ENCODE measurements at places on chromosomes 7 and 10. TPM values are rescaled to one million over a fixed set of nuclear protein-coding genes. Genes with fewer than 3 reads are reported as not detected.

DNA sequence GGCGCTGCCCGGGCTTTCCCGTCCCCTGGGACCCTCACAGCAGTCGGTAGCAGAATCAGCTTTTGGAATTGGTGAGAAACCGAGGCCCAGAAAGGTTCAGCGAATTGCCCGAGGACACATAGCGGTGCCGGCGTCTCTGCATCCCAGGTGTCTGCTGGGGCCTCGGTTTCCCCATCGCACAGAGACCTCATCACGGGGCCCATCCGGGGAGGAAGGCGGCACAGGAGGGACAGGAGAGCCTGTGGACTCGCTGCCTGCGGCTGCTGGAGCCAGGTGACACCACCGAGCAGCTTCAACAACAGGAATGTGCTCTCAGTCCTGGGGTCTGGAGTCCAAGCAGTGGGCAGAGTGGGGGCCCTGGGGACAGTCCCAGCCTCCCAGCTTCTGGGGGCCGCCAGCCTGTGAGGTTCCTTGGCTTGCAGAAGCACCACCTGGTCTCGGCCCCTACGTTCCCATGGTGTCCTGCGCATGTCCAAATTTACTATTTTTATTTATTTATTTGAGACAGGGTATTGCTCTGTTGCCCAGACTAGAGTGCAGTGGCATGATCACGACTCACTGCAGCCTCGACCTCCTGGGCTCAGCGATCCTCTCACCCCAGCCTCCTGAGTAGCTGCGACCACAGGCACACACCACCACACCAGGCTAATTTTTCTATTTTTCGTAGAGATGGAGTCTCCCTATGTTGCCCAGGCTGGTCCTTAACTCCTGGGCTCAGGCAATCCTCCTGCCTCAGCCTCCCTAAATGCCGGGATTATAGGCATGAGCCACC is 539 bp upstream of the COX19 start:
- DNase-seq = no peak

- DNase-seq = no peak
Measured at GRCh38 chr10:55283031-55283430, 482.0 kb upstream of the PCDH15 start.

DNA sequence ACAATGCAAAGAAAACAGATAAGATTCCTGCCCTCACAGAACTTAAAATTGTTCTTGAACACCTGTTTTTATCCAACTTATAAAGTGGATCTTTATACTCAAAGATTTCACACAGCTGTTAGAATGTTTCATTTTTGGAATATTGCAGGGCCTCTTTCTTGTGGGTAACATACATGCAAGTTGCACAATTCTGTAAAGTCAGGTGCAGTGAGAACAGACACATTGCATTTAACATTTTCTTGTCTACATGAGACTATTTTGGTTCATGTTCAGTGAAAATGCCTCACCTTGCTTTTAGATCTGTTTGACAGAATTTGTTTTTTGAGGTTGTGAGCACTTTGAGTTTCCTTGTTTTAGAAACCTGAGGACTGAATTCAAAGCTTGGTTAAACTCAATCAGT is 707.8 kb downstream of the SUGCT start:
- DNase-seq = no peak

Gene LIPF
- total RNA-seq = not detected

- no peak for DNase-seq
Measured at GRCh38 chr10:18424200-18424599, 227.2 kb downstream of the NSUN6 start.

Gene ACSL5
- total RNA-seq = 133 TPM

Gene TMUB1
- total RNA-seq = 258 TPM
